ENCODE measurements at places on chromosomes 12 and 14.

- H3K27ac ChIP-seq, result peak overlapping the region; percentile 100
- no peaks in the 10 kb centered on the region for H3K27me3 ChIP-seq
- peaks cover 7% of the 10 kb centered on the region for H3K36me3 ChIP-seq
- peaks cover 51% of the 10 kb centered on the region for H3K4me1 ChIP-seq
Observed at GRCh38 chr12:45232756-45233372, 17.0 kb downstream of the ANO6 start.

- peak; percentile 48 for DNase-seq
- no peak overlapping the region for H3K4me3 ChIP-seq
- no peaks in the 10 kb centered on the region for H3K27me3 ChIP-seq
- H3K27ac ChIP-seq, result peak overlapping the region; percentile 93
- H3K4me1 ChIP-seq, result peaks cover 19% of the 10 kb centered on the region
Observed at GRCh38 chr12:571795-572531, 91.3 kb downstream of the NINJ2 start.

DNA sequence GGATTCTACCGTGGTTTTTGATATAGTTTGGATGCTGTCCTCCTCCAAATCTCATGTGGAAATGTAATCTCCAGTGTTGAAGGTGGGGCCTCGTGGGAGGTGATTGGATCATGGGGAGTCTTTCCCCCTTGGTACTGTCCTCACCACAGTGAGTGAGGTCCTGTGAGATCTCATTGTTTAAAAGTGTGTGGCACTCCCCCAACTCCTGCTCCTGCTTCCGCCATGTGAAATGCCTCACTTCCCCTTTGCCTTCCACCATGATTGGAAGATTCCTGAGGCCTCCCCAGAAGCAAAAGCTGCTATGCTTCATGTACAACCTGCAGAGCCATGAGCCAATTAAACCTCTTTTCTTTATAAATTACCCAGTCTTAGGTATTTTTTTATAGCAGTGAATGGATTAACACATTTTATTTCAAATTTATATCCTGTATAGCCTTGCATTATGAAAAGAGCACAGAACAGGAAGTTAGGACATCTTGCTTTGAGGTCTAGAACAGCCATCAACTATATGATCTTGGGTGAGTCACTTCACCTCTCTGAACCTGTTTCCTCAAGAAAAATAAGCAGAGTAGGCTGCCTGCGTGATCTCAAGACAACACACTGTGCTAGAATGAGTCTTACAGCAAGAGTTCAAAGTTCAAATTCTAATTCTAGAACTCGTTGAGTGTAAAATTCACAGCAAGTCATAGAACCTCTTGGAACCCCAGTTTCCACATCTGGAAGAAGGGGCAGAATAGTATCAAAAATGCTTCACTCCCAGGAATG, 160.9 kb upstream of the EEA1 start:
- H3K27ac ChIP-seq, result peak overlapping the region; percentile 89
- no peak for DNase-seq
- no peak overlapping the region for H3K4me3 ChIP-seq

DNA sequence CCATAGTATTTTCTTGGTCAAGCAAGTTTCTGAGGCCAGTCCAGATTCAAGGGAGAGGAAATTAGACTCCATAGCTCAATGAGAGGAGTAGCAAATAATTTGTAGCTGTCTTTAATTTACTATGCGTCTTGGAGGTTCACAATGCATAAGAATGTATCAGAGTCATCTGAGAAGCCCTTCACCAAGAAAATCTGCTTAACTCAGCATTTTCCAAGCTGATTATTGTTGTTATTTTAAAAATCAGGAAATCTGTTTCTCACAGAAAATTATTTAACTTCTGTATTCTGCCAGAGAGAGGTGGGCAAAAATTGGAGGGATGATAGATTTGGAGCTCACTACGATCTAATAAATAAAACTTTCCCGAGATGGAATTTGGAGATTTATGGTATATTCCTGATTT, 72.0 kb downstream of the SMOC1 start:
- H3K36me3 ChIP-seq, result no peaks in the 10 kb centered on the region
- no peaks in the 10 kb centered on the region for H3K4me1 ChIP-seq
- no peak overlapping the region for H3K4me3 ChIP-seq
- no peak overlapping the region for H3K27ac ChIP-seq
- H3K27me3 ChIP-seq, result no peaks in the 10 kb centered on the region

DNA sequence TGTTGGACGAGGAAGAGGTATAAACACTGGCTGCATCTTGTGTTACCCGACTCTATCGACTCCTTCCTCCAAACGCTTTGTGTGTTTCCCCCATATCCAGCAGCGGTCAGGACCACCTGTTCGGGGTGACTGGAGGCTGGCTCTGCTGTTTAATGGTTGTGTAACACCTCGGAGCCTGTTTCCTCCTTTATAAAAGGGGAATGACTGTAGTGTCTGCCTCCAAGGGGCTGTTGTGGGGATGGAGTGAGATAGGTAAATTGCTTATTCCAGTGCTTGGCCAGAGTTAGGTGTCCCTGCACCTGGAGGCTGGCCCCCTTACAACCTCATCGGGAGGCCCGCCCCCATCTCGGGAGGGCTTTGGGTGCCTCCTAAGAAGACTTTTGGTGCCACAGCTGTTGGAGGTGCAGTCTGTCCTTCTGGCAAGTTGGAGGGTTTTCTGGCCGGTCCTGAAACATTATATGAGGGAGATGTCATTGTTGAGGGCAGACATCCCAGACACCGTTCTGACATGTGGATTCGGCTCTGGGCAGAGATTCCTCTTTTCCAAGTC, 1.1 kb downstream of the MLXIP start:
- peaks cover 26% of the 10 kb centered on the region for H3K36me3 ChIP-seq
- peak overlapping the region; percentile 93 for H3K27ac ChIP-seq
- no peak for DNase-seq
- peak overlapping the region; percentile 92 for H3K4me3 ChIP-seq
- peaks cover 19% of the 10 kb centered on the region for H3K4me1 ChIP-seq

- no peak for DNase-seq
- H3K27ac ChIP-seq, result no peak overlapping the region
- no peak overlapping the region for H3K4me3 ChIP-seq
- no peaks in the 10 kb centered on the region for H3K27me3 ChIP-seq
Observed at GRCh38 chr12:113961921-113962710, 4.0 kb downstream of the RBM19 start.

DNA sequence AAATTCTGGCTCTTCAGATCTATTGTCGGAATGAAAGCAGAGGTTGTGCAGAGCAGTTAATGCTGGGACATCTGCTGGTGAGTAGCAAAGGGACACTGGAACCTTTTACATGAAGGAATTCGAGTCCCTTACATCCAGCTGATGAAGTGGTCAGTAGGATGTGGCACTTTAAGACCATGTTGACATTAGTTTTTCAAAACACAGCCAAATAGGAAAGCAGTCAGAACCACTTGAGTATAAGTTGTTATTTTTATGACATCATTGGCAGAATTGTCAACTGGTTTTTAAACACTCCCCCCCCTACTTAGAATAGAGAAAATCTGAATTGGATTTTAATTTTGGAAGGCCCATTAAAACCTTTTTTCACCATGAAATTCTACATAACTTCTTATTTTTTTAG, 46.8 kb upstream of the AMN start:
- DNase-seq, result no peak
- H3K4me1 ChIP-seq, result no peaks in the 10 kb centered on the region
- H3K27me3 ChIP-seq, result no peaks in the 10 kb centered on the region
- H3K4me3 ChIP-seq, result no peak overlapping the region
- no peak overlapping the region for H3K27ac ChIP-seq

- H3K4me1 ChIP-seq, result peaks cover 6% of the 10 kb centered on the region
- no peak for DNase-seq
- H3K4me3 ChIP-seq, result no peak overlapping the region
- H3K27me3 ChIP-seq, result no peaks in the 10 kb centered on the region
- H3K36me3 ChIP-seq, result peaks cover 20% of the 10 kb centered on the region
- no peak overlapping the region for H3K27ac ChIP-seq
Observed at GRCh38 chr12:95857799-95858198, 953 bp upstream of the SNRPF start.

GRCh38 chr12:124688356-124688992, 121.1 kb upstream of the NCOR2 start:
- H3K27ac ChIP-seq, result no peak overlapping the region
- H3K36me3 ChIP-seq, result no peaks in the 10 kb centered on the region
- H3K4me1 ChIP-seq, result peaks cover 28% of the 10 kb centered on the region
- DNase-seq, result no peak
- H3K27me3 ChIP-seq, result no peaks in the 10 kb centered on the region

- peak overlapping the region; percentile 99 for H3K27ac ChIP-seq
- H3K36me3 ChIP-seq, result peaks cover 3% of the 10 kb centered on the region
- no peak overlapping the region for H3K4me3 ChIP-seq
- no peak for DNase-seq
- peaks cover 82% of the 10 kb centered on the region for H3K4me1 ChIP-seq
- no peaks in the 10 kb centered on the region for H3K27me3 ChIP-seq
Observed at GRCh38 chr14:61528591-61529021, 166.7 kb upstream of the HIF1A start.

DNA sequence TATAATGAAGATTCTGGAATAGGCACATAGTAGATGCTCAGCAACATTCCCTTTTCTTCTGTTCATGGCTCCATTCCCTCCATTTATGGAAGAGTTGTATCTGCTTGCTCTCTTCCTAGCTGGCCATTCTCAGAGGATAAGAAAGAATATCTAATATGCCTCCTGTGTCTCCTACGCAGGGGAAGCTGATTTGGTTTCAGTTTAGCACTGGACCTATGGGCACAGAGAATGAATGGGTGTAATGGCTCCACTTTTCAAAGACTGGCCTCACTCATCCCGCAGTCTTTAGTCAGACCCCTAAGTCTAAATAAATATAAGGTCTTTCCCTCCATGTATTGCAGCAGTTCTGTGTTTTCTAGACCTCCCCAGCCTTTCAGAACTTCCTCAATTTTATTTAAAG, 2.0 kb downstream of the PKP2 start:
- peak overlapping the region; percentile 86 for H3K4me3 ChIP-seq
- H3K27ac ChIP-seq, result peak overlapping the region; percentile 95
- H3K36me3 ChIP-seq, result peaks cover 13% of the 10 kb centered on the region
- no peak for DNase-seq
- H3K4me1 ChIP-seq, result peaks cover 55% of the 10 kb centered on the region

DNA sequence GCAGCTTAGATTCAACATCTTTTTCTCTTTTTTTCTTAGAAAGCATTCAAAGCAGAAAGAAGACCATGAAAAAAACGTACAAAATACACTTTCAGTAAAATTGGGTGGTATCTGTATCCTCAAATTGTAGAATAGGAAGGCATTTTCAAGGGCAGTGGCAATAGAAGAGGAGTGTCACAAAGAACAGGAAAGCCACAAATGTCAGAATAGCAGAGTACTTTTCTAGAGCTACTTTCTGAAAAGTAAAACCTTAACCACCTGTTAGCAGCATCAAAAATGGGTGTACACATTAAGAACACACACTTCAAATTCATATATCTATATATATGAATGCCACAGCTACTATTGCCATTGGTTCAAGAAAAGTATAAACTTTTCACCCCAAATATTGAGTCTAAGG, 412.1 kb upstream of the DCN start:
- no peak overlapping the region for H3K4me3 ChIP-seq
- no peak overlapping the region for H3K27ac ChIP-seq
- DNase-seq, result no peak

GRCh38 chr14:71651228-71651627, 281.0 kb upstream of the RGS6 start:
- H3K27ac ChIP-seq, result no peak overlapping the region
- H3K4me1 ChIP-seq, result peaks cover 25% of the 10 kb centered on the region
- no peak for DNase-seq
- no peaks in the 10 kb centered on the region for H3K27me3 ChIP-seq
- peaks cover 29% of the 10 kb centered on the region for H3K36me3 ChIP-seq

- H3K4me1 ChIP-seq, result no peaks in the 10 kb centered on the region
- no peak overlapping the region for H3K4me3 ChIP-seq
- no peak overlapping the region for H3K27ac ChIP-seq
- H3K36me3 ChIP-seq, result no peaks in the 10 kb centered on the region
- no peaks in the 10 kb centered on the region for H3K27me3 ChIP-seq
Observed at GRCh38 chr12:8449355-8449859, 6.4 kb upstream of the CLEC6A start.

DNA sequence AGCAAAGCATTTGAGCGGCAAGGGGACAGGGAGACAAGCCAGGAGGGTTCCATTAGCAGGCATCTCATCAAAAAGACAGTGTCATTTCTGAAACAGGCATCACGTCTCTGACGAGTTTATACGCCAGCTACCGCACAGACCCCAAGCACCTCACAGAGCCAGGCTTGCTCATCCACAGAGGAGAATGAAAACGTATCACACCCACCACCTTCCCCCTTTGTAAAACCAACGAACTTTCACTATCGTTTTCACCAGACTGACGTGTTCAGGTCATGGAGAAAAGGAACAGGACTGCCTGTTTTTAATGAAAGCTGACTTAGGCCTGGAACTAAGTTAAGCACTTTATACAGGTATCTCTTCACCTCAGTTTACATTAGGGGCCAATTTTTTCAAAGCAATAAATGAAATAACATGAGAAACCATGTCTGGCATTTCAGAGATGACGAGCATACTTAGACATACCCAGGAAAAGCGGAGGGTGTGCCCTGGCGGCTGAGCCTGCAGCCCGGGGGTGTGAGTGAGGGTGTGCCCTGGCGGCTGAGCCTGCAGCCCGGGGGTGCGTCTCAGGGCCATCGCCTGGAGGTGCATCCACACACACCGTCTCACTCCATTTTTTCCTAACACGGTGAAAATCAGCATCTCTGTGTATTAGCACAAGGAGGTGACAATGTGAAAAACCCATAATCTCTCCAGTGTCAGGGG, 41.9 kb downstream of the STX2 start:
- no peaks in the 10 kb centered on the region for H3K4me1 ChIP-seq
- H3K36me3 ChIP-seq, result peaks cover 61% of the 10 kb centered on the region
- no peak overlapping the region for H3K27ac ChIP-seq
- no peak overlapping the region for H3K4me3 ChIP-seq

- no peak overlapping the region for H3K4me3 ChIP-seq
- no peak overlapping the region for H3K27ac ChIP-seq
- H3K4me1 ChIP-seq, result no peaks in the 10 kb centered on the region
- H3K27me3 ChIP-seq, result no peaks in the 10 kb centered on the region
Observed at GRCh38 chr12:57101892-57102695, 9.1 kb downstream of the STAT6 start.

- peaks cover 11% of the 10 kb centered on the region for H3K4me1 ChIP-seq
- no peak for DNase-seq
- H3K27ac ChIP-seq, result peak overlapping the region; percentile 84
- peaks cover 31% of the 10 kb centered on the region for H3K36me3 ChIP-seq
Observed at GRCh38 chr14:52949711-52950409, 990 bp downstream of the FERMT2 start.

DNA sequence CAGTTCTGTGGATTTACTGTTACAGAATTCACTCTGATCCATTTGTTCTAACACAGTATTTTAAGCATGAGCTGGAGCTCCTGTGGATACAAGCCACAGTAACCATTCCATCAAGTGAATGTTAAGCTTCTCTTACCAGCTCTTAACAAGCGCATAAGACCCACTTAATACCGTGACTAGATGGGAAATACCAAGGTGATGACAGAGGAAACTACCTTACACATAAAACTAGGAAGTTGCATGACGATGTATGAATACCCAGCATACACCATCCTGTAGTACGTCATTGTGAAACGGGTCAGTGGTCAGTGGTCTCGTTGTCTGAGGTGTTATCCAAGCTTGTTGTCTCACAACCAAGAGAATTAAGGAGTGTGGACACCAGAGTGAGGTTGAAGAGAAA, 2.0 kb upstream of the GALC start:
- H3K27me3 ChIP-seq, result peaks cover 4% of the 10 kb centered on the region
- no peak overlapping the region for H3K4me3 ChIP-seq

- no peaks in the 10 kb centered on the region for H3K4me1 ChIP-seq
- no peaks in the 10 kb centered on the region for H3K36me3 ChIP-seq
- H3K27me3 ChIP-seq, result peaks cover 95% of the 10 kb centered on the region
- no peak overlapping the region for H3K27ac ChIP-seq
Observed at GRCh38 chr12:106580671-106581508, 1.9 kb upstream of the RFX4 start.

GRCh38 chr14:20733684-20734429, 11.8 kb upstream of the EDDM3A start:
- H3K27me3 ChIP-seq, result peaks cover 12% of the 10 kb centered on the region
- no peak for DNase-seq
- no peak overlapping the region for H3K27ac ChIP-seq

Measured in RWPE2 (cell line).